ENCODE measurements at places on chromosomes 5 and 9. TPM values are rescaled to one million over a fixed set of nuclear protein-coding genes. Genes with fewer than 3 reads are reported as not detected.

DNA sequence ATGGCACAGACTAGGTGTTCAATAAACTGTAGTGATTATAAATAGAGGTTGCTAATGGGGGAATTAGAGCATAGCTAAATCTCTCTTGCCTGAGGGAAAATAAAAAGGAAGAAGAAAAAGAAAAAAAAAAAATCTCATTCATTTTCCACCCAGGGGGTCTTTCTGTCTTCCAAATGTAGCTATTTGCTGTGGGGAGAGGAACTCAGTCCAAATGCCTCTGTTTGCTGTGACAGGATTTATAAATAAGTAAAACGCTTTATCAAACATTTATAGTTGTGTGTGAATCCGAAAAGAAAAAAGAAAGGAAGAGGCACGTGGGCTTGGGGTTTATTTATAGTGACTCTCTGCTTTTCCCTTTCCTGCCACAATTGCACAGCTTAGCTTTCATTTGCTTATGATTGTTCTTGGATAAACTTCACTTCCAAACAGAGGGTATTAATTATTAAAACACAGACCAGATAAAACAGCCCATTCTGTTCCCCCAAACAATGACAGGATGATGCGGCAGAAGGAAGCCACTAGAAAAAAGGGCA, 245.7 kb downstream of the ASTN2 start:
- no peak for DNase-seq

Gene EIF4E1B
- total RNA-seq, result not detected

Gene NR6A1
- 3.1 TPM for total RNA-seq

DNA sequence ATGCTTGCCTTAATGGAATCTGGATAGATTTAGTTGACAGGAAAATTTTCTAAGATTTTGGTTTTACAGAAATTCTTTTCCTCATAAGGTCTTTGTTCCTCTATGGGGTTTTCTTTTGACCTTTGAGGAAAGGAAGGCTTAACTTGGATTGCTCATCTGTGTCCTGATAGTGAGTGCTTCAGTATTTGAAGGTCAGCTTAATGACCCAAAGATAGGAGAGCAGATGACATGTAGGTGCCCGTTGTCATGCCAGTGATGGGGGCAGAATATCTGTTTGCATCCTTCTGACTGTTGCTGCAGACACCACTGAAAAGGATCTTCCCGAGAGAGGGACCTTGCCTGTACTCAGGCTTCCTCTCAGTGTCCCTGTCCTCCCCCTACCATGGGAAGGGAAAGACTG, 30.9 kb downstream of the MEGF10 start:
- DNase-seq, result no peak

Gene SURF1
- 40.0 TPM for total RNA-seq

Measured in Karpas-422 (cell line).